WTC11 (cell line): ENCODE measurements at places on chromosomes 1 and 21.
A peak's percentile ranks its signal among the peaks of the same experiment; 100 is the strongest.

GRCh38 chr21:21101911-21102310 lies 103.7 kb downstream of the NCAM2 start:
- peak; percentile 25 for DNase-seq

GRCh38 chr1:204989266-204990058 lies 53.5 kb upstream of the CNTN2 start:
- DNase-seq = peak; percentile 85

DNA sequence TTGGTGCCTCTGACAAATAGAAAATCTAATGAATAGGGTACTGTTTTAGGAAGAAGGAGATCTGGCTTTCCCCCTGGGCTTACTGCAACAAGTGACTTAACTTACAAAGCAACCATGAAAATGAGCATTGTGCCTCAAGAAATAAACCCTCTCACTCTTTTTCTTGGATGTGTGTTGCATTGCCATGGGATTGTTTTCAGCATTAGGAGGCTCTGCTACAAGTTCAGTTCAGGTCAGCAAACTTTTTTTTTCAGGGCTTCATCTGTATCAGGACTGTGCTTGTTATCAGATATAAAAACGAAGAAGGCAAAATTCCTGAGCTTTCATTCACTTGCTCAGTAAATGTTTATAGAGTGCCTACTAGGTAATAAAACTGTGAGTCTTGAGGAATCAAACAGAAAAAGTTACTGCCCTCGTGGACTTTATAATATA lies 37.8 kb upstream of the DOCK7 start:
- DNase-seq = no peak

GRCh38 chr1:1669468-1670440 lies 10.9 kb upstream of the CDK11B start:
- DNase-seq = no peak

- no peak for DNase-seq
These were observed 62.8 kb downstream of the DMRTB1 start for GRCh38 chr1:53521924-53522552.

- DNase-seq = no peak
These were observed 5.7 kb downstream of the AK5 start for GRCh38 chr1:77287535-77287934.

DNA sequence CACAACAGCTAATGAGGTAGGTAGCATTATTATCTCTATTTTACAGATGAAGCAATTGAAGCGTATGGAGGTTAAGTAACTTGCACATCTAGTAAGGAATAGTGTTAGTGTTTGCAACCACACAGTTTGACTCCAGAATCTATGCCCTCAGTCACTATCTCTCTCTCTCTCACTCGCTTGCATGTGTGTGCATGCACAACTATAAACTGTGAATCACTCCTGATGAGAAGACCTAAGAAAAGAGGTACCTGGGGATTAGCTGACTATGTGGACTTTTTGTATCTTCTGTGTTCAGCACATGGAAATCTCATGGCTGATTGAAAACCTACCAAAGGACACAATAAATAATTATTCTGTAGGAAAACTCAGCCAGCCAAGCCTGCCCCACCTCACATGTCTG lies 295.5 kb downstream of the BRINP2 start:
- no peak for DNase-seq
